ENCODE measurements at places on chromosomes 6 and 20.
A peak's percentile ranks its signal among the peaks of the same experiment; 100 is the strongest.

GRCh38 chr6:121726596-121726995 lies 291.1 kb downstream of the GJA1 start:
- no peak for DNase-seq

- no peak for DNase-seq
These were observed 391.1 kb upstream of the HSF2 start for GRCh38 chr6:122008101-122008999.

GRCh38 chr20:19232997-19233794 lies 20.8 kb downstream of the SLC24A3 start:
- no peak for DNase-seq

GRCh38 chr20:13085275-13085674 lies 76.5 kb downstream of the SPTLC3 start:
- DNase-seq: no peak

- no peak for DNase-seq
These were observed 904 bp downstream of the B3GALT4 start for GRCh38 chr6:33277663-33278391.

DNA sequence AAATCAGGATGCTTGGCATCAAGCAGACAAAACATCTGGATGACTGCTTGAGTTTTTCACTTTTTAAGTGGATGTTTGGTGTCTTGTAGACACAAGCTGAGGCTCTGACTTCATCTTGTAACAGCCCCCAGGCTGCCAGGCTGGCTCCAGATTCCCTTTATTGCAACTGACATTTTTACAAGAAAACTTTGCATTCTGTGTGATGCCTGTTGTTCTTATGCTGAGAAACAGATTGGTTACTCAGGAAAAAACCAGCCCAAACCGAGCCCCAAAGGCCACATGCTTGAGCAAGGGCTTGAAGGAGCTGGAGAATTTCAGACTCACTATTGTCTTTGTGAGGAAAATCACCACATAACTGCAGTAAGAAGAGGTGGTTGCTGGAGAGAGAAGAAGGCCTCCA lies 98.4 kb upstream of the PREP start:
- DNase-seq: no peak

DNA sequence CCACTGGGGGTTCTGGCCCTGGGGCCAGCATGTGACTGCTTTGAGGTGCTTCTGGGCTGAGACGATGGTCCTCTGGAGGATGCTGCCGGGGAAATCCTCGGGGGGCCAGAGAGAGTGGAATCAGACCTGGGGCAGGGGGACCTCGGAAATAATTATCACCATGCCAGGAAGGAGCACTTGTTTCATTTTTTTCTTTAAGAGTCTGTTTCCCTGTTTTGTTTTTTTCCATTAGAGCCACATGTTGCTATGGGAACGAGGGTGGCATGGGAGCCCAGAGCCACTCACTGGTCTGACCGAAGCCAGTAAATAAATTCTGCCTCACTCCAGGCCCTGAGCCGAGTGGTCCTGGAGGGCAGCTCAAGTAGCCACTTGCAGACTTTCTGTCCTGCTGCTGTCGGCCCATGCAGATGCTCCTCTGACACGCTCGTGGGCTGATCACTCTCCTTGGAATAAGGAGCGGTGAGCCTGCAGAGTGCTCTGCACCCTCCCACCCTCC lies 365.1 kb downstream of the ZFAND3 start:
- DNase-seq: no peak

GRCh38 chr6:152863618-152864326 lies 113.2 kb downstream of the VIP start:
- peak; percentile 39 for DNase-seq

DNA sequence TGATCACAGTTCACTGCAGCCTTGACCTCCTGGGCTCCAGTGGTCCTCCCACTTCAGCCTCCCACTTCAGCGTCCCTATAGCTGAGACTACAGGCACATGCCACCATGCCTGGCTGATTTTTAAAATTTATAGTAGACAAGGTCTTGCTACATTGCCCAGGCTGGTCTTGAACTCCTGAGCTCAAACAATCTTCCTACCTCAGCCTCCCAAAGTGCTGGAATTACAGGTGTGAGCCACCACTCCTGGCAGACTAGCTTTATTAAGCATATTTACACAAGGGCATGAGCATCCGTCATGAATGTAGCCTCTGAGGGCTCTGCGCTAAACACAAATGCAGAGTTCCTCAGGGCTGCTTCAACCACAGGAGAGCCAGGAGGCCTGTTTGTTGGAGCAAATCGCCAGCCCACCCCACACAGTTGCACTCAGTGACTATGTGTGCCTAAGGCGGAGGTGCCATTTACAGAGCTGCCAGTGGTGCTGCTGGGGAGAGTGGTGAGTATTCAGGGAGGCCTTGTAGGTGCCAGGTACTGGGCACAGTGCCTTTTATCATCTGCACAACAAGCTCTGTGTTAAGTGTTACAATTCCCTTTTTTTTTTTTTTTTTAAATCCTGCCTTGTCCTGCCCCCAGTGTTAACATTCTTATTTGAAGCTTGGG lies 78.2 kb downstream of the PSMG4 start:
- DNase-seq: no peak

DNA sequence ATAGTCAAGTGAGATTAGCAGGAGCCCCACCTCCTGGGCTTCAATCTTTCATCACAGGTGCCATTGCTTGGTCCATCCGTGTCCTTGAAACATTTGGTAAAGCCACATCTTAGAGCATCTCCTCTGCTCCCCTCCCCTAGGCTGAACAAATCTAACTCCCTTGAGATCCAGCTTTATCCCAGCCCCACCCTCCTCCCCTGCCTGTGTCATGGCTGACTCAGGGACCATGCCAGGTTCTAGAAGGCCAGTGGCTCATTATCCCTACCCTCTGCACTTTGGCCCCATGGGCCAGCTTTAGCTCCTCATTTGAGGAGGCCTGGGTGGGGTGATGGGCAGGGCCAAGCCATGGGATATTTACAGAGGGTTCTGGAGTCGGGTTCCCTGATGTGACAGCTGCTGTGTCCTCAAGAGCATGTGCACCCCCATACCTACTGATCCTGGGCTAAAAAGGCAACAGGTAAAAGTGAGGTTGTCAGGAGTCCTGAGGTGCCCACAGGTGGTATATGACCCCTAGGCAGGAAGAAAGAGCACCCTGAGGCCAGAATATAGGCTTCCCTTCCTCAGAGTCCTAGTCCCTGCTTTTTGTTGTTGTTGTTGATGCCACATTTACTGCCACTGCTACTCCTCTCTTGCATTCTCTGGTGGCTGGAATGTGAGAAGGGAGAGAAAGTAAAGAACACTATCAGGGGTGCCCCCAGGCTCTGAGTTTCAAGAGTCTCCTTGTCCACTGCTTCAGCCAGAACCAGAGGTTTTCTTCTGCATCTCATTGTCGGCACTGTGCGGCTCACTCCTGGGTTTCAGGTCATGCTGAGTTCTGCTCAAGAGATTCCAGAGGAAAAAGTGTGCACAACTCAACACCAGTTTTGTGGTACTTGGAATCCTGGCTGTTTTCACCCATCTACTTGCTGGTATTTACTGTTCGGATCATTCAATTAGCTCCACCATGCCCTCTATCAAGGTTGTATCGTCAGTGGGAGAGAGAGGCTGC lies 228.4 kb downstream of the LRFN2 start:
- DNase-seq: no peak

- DNase-seq: no peak
These were observed 514.3 kb upstream of the ID4 start for GRCh38 chr6:19322691-19323485.

GRCh38 chr6:44731485-44732095 lies 344.1 kb downstream of the CDC5L start:
- DNase-seq: no peak

DNA sequence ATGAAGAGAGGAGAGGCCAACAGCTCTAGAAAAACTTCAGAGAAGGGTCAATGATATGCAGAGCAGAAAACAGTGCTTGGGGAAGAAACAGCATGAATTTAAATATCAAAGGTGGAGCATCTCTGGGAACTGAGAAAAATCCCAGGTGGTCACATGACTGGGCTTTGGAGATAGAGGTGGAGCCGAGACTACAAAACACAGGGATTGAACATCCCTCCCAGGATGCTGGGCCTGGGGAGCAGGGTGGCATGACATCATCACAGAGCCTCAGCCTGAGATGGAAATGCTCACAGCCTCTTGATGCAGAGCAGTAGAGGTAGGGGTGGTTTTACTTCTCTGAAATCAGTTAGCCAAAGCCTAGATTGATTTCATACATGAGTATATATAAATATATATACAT lies 529.5 kb downstream of the PRKN start:
- no peak for DNase-seq

GRCh38 chr6:64289931-64290330 lies 654.3 kb downstream of the PHF3 start:
- DNase-seq: no peak

GRCh38 chr6:133548423-133549159 lies 307.4 kb downstream of the EYA4 start:
- DNase-seq: no peak

GRCh38 chr6:15137086-15137485 lies 108.8 kb upstream of the JARID2 start:
- no peak for DNase-seq

- DNase-seq: no peak
These were observed 129.6 kb downstream of the CD24 start for GRCh38 chr6:106844930-106845329.

DNA sequence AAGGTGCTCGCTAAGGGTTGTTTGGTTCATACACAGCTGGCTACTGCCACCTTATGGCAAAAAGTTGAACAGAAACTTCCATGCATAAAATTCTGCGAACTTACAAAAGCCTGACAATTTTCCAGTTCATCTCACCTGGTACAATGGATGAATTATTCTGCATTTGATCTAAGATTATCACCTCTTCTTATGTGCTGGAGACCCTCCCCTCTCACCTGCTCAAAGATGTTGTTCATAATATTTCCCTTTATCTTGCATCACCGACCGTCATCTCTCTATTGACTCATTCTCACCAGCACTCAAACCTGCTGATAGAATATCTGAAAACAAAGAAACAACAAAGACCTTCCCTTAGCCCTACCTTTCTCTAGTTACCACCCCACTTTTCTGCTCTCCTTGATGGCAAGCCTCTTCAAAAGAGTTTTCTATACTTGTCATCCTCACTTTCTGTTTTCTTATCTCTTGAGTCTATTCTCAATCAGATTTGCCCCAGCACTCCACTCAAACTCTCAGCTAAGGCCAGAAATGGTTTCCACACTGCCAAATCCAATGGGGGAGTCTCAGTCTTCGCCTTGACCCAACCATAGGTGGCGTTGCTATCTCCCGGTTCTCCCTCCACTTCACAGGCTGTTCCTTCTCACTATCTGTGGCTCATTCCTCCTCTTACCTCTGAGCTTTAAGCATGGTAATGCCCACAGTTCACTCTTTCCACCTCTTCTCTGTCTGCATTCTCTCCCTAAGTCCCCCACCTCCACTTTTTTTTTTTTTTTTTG lies 25.8 kb downstream of the SNRNP48 start:
- no peak for DNase-seq

GRCh38 chr6:108541843-108542759 lies 18.6 kb upstream of the FOXO3 start:
- DNase-seq: peak; percentile 49

DNA sequence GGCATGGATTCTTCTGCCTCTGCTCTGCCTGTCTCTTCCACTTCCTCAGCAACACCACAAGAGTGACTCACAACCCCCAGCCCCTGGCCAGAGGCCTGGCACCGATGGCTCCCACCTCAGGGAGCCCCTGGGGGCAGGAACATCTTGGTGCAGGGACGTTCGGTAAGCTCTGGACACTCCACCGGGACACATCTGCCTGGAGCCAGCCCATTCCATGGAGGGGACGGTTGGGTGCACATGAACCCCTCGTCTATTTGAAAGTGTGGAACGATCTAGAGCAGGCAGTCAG lies 246.5 kb downstream of the ERMARD start:
- no peak for DNase-seq

GRCh38 chr6:117512987-117513573 lies 30.6 kb downstream of the DCBLD1 start:
- DNase-seq: no peak

DNA sequence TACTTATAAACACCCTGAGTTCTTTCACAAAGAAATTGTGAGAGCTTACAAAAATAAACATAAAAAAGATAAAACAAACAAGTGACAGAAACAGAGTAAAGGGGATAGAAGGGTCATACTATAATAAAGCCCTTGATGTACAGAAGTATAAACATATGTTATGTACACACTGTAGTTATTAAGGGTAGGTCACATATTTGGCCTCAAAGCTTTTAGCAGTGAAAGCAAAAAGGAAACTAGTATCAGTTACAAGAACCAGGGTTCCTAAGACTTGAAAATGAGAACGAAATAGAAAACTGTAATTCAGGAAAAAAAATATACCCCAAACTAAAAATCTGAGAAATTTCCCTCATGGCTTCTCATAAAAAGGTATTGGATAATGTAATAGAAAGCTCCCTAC lies 380.6 kb downstream of the HDGFL1 start:
- DNase-seq: no peak

- no peak for DNase-seq
These were observed 164.0 kb downstream of the MRPL14 start for GRCh38 chr6:43963203-43963602.

DNA sequence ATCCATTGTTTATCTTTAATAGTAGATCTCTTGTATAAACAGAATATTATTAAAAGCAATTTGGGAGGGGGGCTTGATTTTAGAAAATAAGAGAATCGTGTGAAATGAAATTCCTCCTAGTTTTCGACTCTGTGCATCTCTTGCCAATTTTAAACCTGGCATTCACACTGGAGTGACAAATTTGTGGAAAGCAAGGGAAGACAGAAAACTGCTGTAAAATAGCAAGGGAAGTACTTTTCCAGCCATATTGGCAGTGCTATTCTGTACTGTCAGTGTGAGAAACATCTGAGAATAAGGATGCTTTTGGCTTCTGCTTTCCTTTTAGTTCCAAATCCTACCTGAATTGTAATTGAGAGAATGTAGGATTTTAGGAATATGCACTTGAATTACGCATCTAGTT lies 40.2 kb downstream of the TOP1 start:
- no peak for DNase-seq

DNA sequence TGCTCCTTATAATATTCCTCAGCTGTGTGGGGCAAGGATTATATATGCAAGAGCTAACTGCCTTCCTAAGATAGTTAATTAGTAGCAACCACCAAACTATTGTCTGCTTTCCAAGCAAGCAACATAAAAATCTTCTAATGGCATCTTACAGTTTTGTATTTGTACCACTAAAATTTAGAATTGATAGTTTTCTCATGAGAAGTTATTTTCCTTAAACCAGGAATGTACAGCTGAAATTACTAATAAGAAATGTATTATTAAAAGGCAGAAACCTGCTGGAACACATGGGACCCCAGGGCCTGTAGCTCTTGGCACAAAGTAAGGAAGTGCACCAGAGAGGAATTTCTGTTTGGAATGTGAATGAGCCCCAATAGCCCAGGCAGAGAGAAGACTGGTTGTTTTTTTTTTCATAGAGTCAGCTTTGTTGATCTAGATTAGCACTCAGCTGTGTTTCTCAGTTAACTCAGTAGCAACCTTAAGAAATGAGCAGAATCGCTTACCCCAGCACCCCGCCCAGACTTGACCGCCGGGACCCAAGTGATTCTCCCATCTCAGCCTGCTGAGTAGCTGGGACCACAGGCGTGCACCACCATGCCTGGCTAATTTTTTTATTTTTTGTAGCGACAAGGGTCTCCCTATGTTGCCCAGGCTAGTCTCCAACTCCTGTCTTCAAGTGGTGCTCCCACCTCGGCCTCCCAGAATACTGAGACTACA lies 2.6 kb downstream of the MGME1 start:
- DNase-seq: no peak

GRCh38 chr6:38188677-38189335 lies 369.3 kb downstream of the ZFAND3 start:
- no peak for DNase-seq
